ENCODE measurements at places on chromosomes 7 and 10.

GRCh38 chr7:158369290-158369689, 218.3 kb downstream of the PTPRN2 start:
- no peak for DNase-seq

- DNase-seq = no peak
These were observed 131.7 kb upstream of the FAM20C start for GRCh38 chr7:60706-61105.

DNA sequence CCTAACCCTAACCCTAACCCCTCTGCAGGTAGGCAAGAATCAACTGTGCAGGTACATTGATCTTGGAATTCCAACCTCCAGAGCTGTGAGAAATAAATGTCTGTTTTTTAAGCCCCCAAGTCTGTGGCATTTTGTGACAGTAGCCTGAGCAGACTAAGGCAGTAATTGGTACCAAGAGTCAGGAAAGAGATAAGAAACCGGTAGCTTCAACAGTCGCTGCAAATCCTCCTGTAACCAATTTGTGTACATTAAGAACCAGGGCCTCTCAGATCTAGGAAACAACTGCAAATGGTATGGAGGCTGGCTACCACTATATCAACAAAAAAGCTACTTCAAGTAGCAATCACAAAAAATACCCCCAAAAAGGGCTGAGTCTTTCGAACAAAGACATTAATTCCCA, 67.3 kb downstream of the DOCK4 start:
- DNase-seq = no peak

DNA sequence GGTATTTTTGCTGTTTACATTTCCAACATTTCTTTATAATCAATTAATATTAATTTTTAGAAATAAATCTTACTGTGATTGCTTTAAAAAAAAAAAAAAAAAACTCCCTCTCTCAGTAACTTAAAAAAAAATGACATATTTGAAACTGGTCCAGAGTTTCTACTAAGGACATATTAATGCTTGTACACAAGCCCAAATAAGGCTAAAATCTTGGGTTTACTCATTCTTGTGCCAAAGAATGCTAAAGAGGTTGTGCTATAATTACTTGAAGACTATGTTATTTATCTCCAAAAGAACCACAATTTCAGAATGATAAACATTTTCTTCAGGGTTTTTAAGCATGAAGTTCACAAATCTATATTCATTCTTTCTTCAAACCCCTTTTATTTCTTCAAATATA, 39.4 kb upstream of the PHF14 start:
- no peak for DNase-seq

DNA sequence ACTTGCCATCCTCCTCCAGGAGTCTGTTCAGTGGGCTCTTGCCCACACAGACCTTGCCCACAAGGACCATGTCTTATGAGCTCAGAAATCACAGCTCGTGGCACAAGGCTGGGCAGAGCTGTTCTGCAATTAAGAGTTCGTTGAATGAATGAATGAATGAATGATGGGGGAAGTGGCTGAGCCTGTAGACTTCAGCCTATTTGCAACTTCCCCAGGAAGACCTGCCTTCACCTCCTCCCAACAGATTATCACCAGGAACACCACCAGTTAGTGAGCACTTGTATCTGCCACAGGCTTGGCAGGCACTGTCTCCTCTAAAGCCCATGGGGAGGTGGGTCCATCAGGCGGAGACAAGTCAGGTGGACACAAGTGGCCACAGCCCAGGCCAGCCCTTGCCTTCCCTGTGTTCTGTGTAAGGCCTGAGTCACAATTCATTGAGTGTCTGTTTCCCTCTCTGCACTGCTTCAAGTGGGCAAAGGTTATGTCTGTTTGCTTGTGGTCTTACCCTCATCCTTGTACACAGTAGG, 1.8 kb upstream of the FGF8 start:
- no peak for DNase-seq

DNA sequence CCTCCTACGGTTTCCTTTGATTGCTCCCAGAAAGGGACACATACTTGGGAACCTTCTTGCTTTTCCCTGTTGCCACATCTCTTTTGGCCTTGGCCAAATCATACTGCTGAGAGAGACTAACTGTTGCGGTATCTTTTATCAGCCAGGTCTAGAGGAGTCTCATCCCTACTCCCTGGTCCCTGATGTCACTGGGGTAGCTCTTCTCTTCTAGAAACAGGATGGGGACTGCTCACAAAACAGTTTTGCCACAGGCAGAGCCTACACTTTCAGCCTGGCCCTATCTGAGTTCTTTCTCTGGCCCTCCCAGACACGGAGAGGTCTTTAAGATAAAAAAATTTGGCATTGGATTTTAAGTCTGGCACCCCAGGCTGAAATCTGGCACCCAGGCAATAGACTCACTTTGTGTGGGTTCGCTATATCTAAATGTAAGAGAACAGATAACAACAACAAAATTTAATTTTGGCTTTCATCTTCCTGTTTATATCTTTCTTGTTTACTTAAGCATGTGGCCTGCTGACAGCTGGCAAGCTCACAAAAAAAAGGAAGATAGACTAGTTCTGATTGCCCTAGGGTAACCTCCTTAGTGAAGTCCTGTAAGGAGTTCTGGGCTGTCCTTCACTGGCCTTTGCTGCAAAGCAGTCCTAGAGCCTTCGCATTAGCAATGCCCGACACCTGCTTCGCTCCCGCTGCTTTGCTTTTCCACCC, 228.3 kb upstream of the NPVF start:
- no peak for DNase-seq

- DNase-seq = no peak
These were observed 29.4 kb downstream of the CHST15 start for GRCh38 chr10:124063750-124064603.

DNA sequence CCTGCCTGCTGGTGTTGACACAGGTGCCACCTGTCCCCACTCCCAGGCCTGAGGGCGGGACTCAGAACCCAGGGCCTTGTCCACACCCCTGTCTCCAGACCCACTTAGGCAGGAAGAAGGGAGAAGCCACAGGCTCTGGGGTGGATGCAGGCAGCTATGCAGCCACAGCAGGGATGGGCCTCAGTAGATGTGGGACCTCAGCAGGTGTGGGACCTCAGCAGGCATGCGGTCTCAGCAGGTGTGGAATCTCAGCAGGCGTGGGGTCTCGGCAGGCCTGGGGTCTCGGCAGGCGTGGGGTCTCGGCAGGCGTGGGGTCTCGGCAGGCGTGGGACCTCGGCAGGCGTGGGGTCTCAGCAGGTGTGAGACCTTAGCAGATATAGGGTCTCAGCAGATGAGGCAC, 118.0 kb upstream of the PITRM1 start:
- DNase-seq = no peak

All from HCT116 (cell line).